ENCODE measurements at places on chromosomes 2 and 18. TPM values are rescaled to one million over a fixed set of nuclear protein-coding genes. Genes with fewer than 3 reads are reported as not detected.

The HRH4 gene
- not detected for polyA plus RNA-seq

The AQP12B gene
- 1.1 TPM for polyA plus RNA-seq

The MROH2A gene
- not detected for polyA plus RNA-seq

DNA sequence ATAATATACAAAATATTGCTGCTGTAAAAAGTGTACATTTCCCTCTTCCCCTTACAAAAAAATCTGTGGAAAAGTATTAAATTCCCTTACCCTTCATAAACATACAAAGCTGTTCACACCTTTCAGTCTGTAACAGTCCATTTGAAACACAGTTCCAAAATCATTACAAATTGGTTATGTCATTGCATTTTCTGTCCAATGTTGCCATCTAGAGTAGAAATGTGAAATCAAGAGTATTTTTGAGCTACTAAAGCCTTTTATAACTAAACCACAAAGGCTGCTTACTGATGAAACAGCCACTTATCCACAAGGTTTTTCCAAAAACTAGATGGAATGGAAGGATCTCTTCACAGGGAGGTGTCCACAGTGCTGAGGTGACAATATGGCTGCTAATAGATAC is 72.5 kb downstream of the SS18 start:
- no peaks in the 10 kb centered on the region for H3K27me3 ChIP-seq
- H3K36me3 ChIP-seq = peaks cover 17% of the 10 kb centered on the region
- no peak overlapping the region for H3K4me3 ChIP-seq
- no peak overlapping the region for H3K27ac ChIP-seq
- DNase-seq = peak; percentile 32
- no peaks in the 10 kb centered on the region for H3K4me1 ChIP-seq

DNA sequence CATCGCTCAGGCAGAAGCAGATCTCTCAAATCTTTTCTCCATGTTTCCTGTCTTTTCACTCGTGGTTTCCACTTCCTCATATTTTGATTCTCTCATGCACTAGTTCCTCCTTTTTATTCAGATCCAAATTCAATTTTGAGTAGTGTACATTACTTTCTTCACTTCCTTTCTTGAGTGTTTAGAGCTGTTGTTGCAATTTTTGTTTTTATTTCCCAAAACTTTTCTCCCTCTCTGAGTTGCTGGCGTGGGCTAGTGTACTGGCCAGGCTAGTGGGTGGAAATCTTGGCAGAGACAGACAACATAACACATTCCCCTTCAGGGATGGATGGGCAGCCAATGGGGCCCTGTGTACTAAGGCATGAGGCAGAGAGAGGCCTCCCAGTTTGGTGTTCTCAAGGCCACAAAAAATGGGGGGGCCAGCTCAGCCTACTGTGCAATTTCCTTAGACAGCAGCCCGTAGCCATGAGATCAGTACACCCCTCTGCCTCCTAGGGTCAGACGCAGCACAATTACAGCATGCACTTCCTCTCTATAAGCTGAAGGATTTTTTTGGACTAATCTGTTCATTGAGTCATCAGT is 145.1 kb upstream of the PID1 start:
- H3K27me3 ChIP-seq = no peaks in the 10 kb centered on the region
- peaks cover 13% of the 10 kb centered on the region for H3K4me1 ChIP-seq
- no peak overlapping the region for H3K4me3 ChIP-seq
- H3K36me3 ChIP-seq = no peaks in the 10 kb centered on the region
- peak; percentile 78 for DNase-seq
- peak overlapping the region; percentile 48 for H3K27ac ChIP-seq

- no peaks in the 10 kb centered on the region for H3K4me1 ChIP-seq
- no peak overlapping the region for H3K4me3 ChIP-seq
- no peaks in the 10 kb centered on the region for H3K27me3 ChIP-seq
- no peaks in the 10 kb centered on the region for H3K36me3 ChIP-seq
- DNase-seq = no peak
Measured at GRCh38 chr2:69701100-69701945, 40.6 kb upstream of the ANXA4 start.

DNA sequence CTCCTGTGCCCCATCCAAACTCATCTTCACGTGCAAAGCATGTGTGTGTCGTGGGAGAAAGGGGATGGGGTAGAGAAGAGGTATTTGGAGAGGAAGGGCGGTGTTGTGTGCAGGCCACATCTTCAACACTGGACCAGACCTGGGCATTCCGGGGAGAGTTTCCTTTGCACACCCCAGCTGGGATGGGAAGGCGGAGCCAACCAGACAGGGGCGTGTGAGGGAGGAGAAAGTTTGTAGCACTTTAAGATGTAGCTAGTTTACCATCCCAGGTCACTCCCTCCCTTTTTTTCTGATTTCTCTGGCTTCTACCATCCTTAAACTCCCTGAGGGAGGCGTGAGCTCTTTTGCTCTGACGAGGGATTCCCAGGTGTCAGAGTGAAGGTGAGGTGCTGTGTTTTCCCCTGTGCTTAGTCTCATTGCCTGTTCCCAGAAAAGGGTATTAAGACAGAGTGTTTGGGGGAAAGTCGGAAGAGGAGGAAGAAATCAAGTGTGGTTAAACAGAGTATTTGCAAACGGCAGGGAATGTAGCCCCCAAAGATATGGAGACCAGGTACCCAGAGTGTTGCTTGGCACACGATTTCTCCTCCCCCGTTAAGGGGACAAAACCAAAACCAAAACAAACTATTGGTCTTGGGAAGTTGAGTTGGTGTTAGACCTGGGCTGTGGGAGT is 1.6 kb downstream of the SETBP1 start:
- H3K27me3 ChIP-seq = peaks cover 2% of the 10 kb centered on the region
- H3K36me3 ChIP-seq = no peaks in the 10 kb centered on the region
- DNase-seq = peak; percentile 74
- H3K27ac ChIP-seq = peak overlapping the region; percentile 92
- H3K4me1 ChIP-seq = peaks cover 30% of the 10 kb centered on the region
